CD4-positive, alpha-beta memory T cell (primary cell): ENCODE measurements at places on chromosomes 7 and 10. TPM values are rescaled to one million over a fixed set of nuclear protein-coding genes. Genes with fewer than 3 reads are reported as not detected.

Gene WNT2
- total RNA-seq = not detected

Gene MMD2
- total RNA-seq = not detected

Gene CDHR3
- total RNA-seq = 12.1 TPM

Gene RGR
- not detected for total RNA-seq

Gene SPDYE11
- total RNA-seq = not detected

DNA sequence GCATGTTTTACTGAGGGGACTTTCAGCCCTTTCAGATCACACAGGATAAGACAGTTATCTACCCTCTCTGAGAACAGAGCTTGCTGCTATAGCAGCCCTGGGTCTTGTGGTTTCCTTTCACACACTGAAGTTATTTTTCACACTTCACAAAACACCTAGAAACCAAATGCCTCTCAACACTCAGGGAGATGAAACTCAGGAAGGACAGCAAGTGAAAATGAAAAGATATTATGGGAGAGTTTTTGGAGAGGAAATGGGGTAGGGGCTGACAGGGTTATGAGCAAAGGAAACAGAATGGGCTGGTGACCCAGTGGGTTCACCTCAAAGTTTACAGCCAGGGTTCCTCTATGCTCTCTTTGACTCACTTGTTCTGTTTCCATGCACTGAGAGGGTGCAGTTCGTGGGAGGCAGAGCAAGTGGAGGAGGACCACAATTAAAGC lies 17.0 kb upstream of the GIMAP2 start:
- peaks cover 92% of the 10 kb centered on the region for H3K4me1 ChIP-seq
- peak overlapping the region; percentile 26 for H3K4me3 ChIP-seq
- peak overlapping the region; percentile 68 for H3K27ac ChIP-seq
- no peaks in the 10 kb centered on the region for H3K36me3 ChIP-seq

DNA sequence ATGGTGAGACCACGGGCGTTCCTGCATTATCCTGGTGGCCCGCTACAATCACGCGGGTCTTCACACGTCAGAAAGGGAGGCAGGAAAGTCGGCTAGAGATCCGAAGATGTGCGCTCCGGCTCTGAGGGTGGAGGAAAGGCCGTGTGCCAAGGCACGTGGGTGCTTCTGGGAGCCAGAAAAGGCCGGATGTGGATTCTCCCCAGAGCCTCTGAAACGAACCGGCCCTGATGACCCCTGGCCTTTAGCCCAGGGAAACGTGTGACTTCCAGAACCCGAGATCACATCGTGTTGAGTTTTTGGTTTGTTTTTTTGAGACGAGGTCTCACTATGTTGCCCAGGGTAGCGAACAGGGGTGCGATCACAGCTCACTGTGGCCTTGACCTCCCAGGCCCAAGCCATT lies 244.2 kb downstream of the ELFN1 start:
- no peak for DNase-seq
- peaks cover 4% of the 10 kb centered on the region for H3K36me3 ChIP-seq
- peaks cover 20% of the 10 kb centered on the region for H3K4me1 ChIP-seq

GRCh38 chr7:1024876-1025742 lies 19.2 kb upstream of the GPR146 start:
- no peak for DNase-seq
- H3K4me1 ChIP-seq = peaks cover 24% of the 10 kb centered on the region
- no peaks in the 10 kb centered on the region for H3K27me3 ChIP-seq
- no peaks in the 10 kb centered on the region for H3K36me3 ChIP-seq
- H3K27ac ChIP-seq = no peak overlapping the region

- peaks cover 80% of the 10 kb centered on the region for H3K4me1 ChIP-seq
- H3K27me3 ChIP-seq = no peaks in the 10 kb centered on the region
- H3K27ac ChIP-seq = peak overlapping the region; percentile 83
Observed at GRCh38 chr10:6061056-6061455, 1.1 kb downstream of the IL2RA start.

DNA sequence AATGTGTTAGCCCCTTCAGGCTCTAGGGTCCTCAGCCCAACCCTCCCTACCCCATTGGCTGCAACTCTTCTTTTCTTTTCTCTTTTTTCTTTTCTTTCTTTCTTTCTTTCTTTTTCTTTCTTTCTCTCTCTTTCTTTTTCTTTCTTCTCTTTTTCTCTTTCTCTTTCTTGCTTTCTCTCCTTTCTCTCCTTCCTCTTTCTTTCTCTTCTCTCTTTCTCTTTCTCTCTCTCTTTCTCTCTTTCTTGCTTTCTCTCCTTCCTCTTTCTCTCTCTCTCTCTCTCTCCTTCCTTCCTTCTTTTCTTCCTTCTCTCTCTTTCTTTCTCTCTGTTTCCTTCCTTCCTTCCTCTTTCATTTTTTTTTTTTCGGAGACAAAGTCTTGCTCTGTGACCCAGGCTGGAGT lies 458.9 kb downstream of the TYW1 start:
- no peak for DNase-seq
- H3K4me3 ChIP-seq = no peak overlapping the region
- no peaks in the 10 kb centered on the region for H3K4me1 ChIP-seq

- H3K36me3 ChIP-seq = peaks cover 6% of the 10 kb centered on the region
- DNase-seq = no peak
- H3K4me3 ChIP-seq = no peak overlapping the region
- no peak overlapping the region for H3K27ac ChIP-seq
- H3K27me3 ChIP-seq = no peaks in the 10 kb centered on the region
- no peaks in the 10 kb centered on the region for H3K4me1 ChIP-seq
Observed at GRCh38 chr10:59839576-59839975, 66.8 kb downstream of the CCDC6 start.

DNA sequence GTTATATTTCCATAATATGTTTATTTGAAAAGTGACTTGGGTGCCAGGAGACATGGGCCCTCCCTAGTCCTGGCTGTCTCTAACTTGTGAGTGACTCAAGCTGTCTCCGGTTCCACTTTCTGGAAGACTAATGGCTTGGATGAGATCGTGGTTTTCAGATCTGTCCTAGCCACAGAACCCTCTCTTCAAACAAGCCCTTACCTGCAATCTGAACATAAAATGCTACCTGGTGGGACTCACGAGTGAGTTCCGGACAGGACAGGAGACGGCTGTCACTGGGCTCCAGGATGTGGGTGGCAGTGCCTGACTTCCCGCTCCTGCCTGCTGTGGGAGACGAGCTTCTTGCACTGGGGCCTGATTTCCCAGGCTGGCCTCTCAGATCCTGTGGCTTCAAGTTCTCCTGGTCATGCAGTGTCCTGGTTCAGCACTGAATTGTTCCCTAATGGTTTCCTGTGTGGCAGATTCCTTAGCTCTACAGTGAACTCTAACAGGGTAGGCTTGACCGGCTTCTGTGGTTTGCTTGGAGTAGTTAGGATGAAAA lies 26.0 kb upstream of the PFKFB3 start:
- H3K36me3 ChIP-seq = no peaks in the 10 kb centered on the region
- DNase-seq = no peak
- H3K4me3 ChIP-seq = no peak overlapping the region
- no peaks in the 10 kb centered on the region for H3K27me3 ChIP-seq
- no peak overlapping the region for H3K27ac ChIP-seq
